ENCODE measurements at places on chromosomes 4 and X. TPM values are rescaled to one million over a fixed set of nuclear protein-coding genes. Genes with fewer than 3 reads are reported as not detected.

The RAPGEF2 gene
- 63.0 TPM for total RNA-seq

DNA sequence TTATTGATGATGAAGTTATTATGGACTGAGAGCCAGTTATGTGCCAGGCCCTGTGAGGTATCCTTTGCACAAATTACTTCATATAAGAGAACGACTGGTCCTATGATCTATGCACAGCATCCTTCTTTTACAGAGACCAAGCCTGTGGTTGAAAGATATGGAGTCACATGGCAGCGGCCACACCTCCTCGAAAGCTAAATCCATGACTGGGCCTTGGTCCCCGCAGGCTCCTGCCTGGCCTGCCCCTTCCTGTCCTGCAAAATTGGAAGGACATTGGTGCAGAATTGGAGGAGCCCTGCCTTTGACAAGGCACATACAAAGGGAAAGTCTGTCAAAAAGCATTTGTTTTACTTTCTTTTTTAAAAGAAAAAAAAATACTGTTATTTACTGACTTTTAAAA is 18.3 kb downstream of the SORBS2 start:
- DNase-seq = no peak

DNA sequence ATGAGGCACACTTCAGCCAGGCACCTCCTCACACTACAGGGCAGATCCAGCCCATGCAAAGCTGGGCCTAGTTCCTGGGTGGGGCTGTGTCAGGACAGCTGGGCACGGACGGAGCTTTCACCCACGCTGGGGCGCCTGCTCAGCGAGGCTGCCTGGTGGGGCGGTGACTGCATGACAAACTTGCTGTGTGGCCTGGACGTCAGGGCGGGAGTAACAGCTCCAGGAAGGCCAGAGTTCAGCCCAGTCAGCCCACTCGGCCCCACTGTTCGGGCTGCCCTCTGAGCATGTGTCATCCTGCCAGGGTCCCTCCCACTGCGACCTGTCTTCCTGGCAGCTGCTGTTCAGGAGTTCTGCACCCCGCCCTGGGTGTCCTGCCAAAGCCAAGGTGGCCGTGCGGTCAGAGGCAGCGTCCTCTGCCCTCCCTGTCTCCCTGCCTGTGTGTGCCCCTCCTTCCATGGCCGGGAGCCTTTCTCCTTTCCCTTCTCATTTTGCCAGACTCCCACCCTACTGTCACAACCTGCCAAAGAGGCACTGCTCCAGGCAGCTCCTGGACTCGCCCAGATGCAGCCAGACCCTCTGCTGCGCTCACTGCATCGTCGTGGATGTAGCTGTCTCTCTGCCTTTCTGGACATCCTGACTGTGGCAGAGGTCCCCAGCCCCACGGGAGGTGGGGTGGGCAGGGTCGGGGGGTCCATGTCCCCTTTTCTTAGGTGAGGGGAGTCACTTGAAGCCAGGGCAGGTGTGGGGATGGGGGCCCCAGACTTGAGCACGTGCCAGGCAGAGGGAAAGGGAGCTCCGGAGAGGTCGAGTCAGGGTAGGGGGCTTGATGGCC is 33.0 kb upstream of the KIAA0232 start:
- DNase-seq = peak; percentile 42

DNA sequence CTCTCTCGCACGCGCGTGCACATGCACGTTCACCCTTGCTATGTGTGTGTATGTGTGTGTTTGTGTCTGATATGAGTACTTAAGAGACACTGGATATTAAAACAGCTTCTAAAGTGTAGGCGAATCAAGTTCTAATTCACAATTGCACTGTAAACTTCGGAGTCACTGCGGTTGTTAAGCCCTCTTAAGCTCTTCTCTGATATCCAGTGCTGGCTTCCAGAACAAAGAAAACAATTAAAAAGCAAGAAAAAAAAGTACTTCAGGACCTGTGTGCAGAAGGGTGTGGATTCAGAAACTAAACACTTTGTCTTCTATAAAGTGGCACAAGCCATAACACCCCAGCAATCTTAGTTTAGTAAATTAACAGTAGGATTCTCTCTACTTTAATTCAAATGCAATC is 300.2 kb downstream of the PCDH7 start:
- DNase-seq = no peak

GRCh38 chr4:109723110-109723509 is 6.8 kb downstream of the PLA2G12A start:
- no peak for DNase-seq

The USP26 gene
- total RNA-seq = not detected

The FAM9C gene
- not detected for total RNA-seq
